ENCODE measurements at places on chromosomes 2 and 18.

- DNase-seq, result no peak
These were observed 45.4 kb upstream of the EFEMP1 start for GRCh38 chr2:55968941-55969340.

DNA sequence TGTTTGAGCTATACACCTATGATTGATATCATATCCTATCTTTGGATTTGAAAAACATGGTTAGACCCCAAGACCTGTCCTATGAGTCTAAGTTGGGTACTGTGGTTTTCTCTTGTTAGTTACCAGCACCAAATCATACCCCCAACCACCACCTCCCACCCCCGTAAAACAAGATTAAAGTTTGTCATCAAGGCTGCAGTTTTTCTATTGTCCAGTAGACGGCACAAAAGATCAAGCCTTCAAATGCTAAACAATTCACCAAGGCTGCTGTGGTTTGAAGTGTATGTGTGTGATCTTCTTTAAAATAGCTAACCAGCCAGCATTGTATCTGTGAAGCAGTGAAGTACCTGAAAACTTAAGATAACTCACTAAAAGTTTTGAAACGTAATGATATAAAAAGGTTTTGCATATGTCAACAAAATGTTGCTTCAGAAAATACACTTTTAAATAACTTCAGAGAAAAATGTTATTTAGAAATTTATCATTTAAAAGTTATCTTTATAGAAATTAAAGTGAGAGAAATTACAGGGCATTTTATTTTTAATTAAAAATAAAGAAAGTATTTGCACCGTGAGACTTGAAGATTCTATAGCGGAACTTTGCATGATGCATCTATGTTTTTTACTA, 5.8 kb upstream of the MEIS1 start:
- no peak for DNase-seq

- DNase-seq, result peak; percentile 70
These were observed 37.9 kb downstream of the MTERF4 start for GRCh38 chr2:241064008-241064801.

GRCh38 chr2:120709608-120710041, 26.0 kb upstream of the GLI2 start:
- no peak for DNase-seq

GRCh38 chr18:9539283-9539682, 64.0 kb downstream of the RALBP1 start:
- DNase-seq, result no peak

- DNase-seq, result no peak
These were observed 157.3 kb upstream of the MMADHC start for GRCh38 chr2:149744865-149745264.

DNA sequence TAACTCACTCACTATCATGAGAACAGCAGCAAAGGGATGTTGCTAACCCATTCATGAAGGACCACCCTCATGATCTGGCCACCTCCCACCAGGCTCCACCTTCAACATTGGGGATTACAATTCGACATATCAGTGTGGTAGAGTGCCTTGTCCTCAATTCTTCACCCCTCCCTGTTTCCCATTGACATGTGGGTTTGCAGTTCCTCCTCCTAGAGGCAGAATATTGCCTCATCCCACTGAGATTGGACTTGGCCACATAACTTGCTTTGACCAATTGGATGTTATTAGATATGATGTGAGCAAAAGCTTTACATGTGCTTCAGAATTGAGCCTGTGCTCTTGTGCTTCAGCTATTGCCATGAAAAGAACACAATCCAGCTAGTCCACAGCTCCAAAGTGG, 217.0 kb upstream of the CXCR4 start:
- no peak for DNase-seq

GRCh38 chr2:118687192-118687591, 160.3 kb downstream of the EN1 start:
- DNase-seq, result no peak

GRCh38 chr2:666441-666840, 10.8 kb downstream of the TMEM18 start:
- no peak for DNase-seq

GRCh38 chr18:78528411-78529258, 451.0 kb upstream of the SALL3 start:
- DNase-seq, result no peak
